ENCODE measurements at places on chromosomes 2 and 18.

DNA sequence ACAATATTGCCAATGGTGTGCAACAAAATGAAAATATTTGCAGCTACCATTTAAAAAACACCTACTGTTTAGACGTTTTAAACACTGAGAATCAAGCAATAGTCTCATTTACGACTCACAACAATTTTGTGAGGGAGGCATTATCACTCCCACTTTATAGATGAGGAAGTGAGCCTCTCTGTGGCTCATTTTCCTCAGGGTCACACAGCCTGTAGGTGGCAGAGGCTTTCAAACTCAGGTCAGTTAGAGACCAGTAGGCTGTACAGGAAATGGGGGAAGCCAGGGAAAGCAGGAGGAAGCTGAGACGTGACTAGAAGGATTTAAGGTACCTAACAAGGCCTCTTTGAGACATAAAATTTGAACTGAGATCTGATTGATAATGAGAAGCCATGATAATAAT is 95.0 kb upstream of the ZNF521 start:
- DNase-seq: no peak

GRCh38 chr2:7646661-7647060 is 729.4 kb downstream of the RNF144A start:
- no peak for DNase-seq

- DNase-seq: no peak
Measured at GRCh38 chr2:234286118-234286598, 210.7 kb downstream of the ARL4C start.

- no peak for DNase-seq
Measured at GRCh38 chr2:197113275-197113711, 186.8 kb upstream of the PGAP1 start.

- DNase-seq: no peak
Measured at GRCh38 chr2:196220671-196221070, 49.3 kb upstream of the STK17B start.

DNA sequence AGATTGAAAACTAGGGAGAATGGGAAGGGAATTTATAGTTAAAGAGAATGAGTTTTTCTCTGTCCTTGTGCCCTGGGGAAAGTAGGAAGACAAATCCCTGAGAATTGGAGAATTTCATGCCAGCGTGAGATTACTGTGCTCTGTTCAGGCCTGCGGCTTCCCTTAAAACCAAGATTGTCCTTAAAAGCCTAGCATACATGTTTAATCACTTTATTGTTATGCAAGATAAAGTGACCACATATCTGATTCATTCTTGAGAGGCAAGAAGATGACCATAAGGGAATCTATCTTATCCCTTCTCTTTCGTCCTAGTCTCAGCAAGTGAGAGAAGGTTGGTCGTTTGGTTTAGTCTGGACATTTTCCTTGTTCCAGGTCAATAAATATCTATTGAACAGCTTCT is 75.9 kb downstream of the ADCYAP1 start:
- DNase-seq: no peak

DNA sequence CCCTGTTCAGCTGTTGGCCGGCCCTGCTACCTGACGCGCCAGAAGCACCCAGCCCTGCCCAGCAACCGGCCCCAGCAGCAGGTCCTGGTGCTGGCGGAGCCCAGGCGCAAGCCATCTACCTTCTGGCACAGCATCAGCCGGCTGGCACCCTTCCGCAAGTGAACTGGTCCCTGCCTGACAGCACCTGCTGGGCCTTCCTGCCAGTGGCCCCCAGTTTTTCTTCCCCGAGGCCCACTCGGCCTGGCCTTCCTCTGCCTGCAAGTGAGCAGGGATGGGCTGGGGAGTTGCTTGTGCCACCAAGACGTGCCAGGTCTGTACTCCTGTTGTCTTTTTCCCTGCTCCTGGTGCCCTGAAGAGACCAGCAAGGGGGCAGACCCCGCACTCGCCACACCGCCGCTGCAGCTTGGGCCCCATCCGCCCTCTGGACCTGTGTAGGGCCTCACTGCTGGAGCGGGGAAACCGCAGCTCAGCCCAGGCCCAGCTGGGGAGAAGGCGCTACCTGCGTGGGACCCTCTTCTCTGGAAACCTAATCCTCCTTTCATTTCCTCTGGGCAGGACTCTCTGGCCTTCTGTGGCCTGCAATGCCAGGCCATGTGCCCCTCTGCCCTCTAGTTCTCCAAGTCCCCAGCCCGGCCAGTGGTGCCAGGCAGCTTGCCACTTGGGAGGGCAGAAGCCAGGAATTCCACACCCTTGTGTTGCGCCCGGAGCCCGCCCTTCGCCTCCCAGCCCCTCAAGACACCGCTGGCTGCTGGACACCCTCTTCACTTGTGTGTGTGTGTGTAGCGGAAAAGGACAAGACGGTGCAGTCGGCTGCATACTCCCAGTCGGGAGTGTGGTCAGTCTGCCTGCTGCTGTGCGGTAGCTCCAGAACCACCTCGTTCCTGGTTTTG is 47.0 kb downstream of the FAM168B start:
- DNase-seq: no peak

DNA sequence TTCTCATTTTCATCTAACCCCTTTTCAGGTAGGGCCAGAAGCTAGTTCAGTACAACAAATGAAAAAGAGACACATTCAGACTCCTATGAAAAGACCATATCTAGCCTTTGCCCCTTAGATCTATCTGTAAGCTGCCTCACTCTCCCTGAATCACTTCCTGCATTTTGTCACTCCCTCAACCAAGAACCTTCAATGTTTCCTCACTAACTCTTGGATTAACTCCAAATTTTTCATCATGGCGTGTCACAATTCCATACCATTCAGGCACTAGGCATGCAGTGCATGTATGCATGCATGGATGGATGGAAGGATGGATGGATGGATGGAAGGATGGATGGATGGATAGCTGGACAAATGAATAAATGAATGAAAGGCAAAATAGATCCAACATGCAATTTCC is 356.9 kb downstream of the TNS1 start:
- no peak for DNase-seq

DNA sequence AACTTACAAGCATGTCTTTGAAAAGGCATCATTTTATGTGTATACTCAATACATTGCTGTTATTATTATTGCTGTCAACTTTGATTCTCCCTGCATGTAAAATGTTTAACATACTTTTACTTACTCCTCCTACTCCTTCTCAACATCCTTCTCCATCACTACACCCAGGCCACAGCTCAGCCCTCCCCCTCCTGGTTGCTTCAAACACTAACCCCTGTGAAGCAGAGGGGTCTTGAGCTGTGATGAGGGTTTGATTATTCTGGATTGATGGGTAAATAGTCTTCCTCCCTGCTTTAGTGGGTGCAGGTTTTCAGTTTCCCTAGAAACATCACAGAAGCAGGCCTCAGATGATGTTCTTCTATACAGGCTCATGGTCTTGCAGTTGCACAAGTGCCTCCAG is 221.0 kb downstream of the OSR1 start:
- DNase-seq: no peak

GRCh38 chr2:240435948-240436682 is 652 bp downstream of the GPC1 start:
- no peak for DNase-seq

GRCh38 chr2:26088038-26088643 is 54.3 kb downstream of the RAB10 start:
- no peak for DNase-seq

DNA sequence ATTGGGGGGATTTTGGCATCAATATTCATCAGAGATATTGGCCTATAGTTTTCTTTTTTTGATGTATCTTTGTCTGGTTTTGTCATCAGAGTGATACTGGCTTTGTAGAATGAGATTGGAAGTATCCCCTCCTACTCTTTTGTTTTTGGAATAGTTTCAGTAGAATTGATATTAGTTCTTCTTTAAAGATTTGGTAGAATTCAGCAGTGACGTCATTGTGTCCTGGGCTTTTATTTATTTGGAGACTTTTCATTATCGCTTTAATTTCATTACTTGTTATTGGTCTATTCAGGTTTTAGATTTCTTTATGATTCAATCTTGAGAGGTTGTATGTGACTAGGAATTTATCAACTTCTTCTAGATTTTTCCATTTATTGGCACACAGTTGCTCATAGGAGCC is 825.5 kb upstream of the NXPH2 start:
- no peak for DNase-seq

GRCh38 chr2:183195397-183195796 is 71.2 kb downstream of the NUP35 start:
- no peak for DNase-seq

DNA sequence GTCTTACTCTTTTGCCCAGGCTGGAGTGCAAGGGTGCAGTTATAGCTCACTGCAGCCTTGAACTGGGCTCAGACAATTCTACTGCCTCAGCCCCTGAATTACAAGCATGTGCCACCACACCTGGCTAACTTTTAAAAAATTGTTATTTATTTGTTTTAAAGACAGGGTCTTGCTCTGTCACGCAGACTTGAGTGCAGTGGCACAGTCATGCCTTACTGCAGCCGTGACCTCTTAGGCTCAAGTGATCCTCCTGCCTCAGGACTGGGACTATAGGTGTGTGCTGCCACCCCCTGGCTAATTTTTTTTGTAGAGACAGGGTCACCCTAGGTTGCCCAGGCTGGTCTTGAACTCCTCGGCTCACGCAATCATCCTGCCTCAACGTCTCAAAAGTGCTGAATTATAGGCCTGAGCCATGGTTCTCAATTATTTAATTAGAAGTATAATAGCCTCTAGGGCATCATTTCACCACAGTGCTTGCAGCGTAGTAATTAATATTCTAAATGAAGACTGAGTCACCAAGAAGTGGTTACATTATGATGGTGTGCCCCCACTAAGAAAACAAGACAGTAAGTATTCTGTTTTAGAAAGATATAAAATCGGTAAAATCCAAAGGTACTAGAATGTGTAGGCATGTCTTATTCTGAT is 69.6 kb downstream of the EML4 start:
- DNase-seq: no peak

- no peak for DNase-seq
Measured at GRCh38 chr2:205800773-205801172, 118.5 kb downstream of the NRP2 start.

DNA sequence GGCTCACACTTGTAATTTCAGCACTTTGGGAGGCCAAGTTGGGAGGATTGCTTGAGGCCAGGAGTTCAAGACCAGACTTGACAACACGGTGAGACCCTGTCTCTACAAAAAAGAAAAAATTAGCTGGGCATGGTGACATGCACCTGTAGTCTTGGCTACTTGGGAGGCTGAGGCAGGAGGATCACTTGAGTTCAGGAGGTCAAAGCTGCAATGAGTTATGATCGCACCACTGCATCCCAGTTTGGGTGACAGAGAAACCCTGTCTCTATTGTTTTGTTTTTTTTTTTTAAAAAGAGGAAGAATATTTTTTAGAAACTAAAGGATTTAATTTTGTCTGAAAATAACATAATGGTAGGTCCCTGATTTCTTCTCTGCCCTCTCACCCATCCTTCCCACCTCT is 79.4 kb upstream of the TMEM200C start:
- DNase-seq: no peak

DNA sequence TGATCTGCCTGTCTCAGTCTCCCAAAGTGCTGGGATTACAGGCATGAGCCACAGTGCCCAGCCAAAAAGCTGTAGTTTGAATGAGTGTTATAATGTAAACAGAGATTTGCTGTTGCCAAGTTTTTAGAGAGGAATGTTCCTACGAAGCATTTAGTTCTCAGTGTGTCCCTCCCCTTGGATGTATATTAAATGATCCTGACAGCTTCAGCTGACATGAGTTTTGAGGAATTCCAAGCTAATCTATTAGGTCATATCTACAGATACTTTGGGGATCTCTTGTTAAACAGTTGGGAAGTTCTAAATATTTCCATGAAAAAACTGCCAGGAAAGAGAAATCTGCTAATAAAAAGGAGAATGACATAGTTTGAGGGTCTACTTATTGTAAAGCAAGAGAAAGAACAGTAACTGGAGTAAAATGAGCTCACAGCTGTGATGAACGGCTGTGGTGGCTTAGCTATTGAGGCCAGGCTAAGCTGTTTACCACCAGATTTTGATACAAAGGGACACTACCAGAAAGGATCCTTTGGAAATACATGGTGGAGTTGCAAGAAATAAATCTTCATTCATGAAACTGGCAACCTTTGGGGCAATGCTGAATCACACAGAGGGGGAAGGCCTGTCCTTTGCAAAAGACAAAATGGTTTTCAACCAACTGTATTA is 2.6 kb upstream of the STON1 start:
- no peak for DNase-seq

DNA sequence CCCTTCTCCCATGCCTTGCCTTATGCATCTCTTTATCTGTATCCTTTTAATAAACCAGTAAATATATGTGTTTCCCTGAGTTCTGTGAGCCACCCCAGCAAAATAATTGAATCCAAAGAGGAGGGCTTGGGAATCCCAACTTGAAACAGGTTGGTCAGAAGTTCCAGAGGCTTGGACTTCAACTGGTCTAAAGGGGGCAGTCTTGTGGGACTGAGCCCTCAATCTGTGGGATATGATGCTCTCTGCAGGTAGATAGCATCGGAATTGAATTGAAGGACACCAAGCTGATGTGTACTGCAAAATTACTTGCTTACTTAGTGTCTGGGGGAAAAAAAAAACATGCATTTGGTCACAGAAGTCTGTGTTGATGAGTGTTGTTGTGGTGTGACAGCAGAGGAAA is 1033.5 kb upstream of the TMEFF2 start:
- DNase-seq: no peak

DNA sequence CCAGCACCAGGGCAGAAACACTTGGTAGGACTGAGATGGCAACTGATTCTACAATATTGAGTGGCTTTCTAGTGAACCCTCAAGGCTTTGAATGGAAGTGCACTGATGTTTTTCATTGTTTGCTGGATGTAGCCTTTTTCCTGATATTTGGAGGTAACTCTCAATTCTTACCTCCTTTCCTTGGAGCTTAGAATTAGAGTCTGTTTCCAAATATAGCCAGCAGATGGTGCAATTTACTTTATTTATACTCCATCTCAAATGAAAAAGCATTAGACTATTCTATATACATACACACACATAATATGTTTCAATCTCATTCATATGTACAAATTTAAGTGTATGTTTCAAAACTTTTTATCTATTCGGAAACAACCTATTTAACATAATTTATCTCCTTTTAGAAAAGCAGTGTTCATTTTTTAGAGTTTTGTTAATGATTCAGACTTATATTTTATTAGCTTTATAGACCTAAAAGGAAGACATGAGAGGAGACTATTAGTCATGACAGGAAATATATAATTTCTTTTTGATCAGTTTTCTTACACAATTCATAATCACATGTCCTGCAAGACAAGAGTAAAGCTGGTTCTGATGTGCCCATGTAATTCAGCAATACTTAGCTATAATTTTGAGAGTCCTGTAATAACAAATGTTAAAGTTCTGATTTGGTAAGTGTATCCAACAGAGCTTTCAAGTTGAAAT is 124.8 kb downstream of the NUP35 start:
- no peak for DNase-seq

DNA sequence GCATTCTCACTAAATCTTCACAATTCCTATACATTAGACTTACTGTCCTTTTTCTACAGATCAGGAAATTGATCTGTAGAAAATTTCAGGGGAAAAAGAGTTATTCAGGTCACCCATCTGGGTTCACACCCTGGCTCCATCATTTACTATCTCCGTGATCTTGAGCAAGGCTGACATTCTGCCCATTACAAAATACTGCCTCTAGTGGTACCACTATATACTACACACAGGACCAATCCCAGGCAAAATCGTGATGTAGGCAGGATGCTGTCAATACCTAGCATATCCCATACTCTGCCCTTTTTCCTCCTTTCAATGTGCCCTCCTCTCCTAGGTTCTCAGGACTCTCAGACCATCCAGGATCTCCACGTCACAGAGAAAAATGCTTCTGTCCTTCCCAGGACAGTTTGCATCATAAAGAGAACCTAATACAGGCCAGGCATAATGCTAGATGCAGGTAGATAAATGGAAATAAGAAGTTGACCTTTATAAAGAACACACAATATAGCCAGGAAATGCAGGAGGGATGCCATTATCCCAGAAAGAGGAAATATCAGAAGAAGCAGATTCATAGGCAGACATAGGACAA is 101.9 kb downstream of the CDH20 start:
- DNase-seq: no peak

- no peak for DNase-seq
Measured at GRCh38 chr2:238775591-238775990, 72.3 kb upstream of the TWIST2 start.

All from mesothelial cell of epicardium (in vitro differentiated cells).